ENCODE measurements at places on chromosomes 6 and 20. TPM values are rescaled to one million over a fixed set of nuclear protein-coding genes. Genes with fewer than 3 reads are reported as not detected.

DNA sequence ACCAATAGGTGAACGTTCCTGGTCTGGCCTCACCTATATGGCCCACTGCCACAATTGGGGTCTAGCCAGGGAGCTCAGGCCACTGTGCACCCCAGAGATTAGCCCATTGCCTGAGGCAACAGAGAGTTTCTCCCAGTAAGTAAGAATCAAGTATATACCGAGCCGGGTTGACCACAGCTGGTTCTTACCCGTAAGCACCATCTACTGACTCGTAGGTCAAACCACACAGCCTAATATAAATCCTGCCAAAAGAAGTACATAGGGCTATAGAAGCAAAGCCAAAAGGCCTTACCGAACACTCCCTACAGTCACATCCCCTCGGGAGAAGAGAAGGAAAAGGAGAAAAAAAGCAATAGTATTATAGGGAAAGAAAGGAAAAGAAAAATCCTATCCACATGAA is 463.6 kb upstream of the GJE1 start:
- no peak for ATAC-seq

DNA sequence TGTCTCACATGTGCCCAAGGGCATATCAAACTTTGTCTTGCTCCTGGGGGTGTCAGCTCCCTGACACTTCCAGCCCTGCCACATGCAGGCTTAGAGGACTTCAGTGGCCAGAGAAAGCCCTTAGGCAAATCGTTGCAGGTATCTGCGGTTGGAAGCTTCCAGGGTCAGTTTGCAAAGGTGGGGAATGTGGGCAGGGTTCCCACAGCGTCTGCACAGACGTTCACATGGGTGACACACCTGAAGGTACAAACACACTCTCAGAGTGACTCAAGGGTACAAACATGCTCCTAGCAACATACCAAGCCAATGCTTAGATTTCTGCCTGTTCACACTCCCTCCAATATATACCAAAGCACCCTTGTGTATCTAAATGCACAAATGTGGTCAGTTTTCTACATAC is 30.0 kb downstream of the VSTM2L start:
- ATAC-seq: no peak

GRCh38 chr20:41230136-41230535 is 87.4 kb downstream of the ZHX3 start:
- no peak for ATAC-seq

Gene UTRN
- total RNA-seq: 63.8 TPM

DNA sequence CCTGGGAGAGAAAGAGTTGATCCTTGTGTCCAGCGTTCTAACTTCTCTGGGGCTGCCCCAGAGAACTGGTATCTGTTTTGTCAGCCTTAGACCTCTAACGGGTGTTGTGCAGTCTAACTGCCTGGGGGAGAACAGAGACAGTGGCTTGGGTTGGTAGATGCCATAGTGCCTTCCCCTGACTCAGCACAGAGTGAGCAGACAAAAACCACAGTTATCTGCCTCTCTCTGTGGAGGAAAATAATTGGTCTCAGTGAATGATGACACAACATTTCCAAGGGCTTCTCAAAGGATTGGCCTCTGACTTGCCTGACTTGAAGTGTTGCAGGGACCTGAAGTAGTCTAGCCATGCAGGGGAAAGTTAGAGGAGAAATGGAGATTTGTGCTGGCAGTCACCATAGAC is 226.2 kb upstream of the MAN1A1 start:
- ATAC-seq: no peak

Gene CST1
- total RNA-seq: not detected

Gene ALDH5A1
- total RNA-seq: 0.05 TPM

Gene TGM2
- 0.59 TPM for total RNA-seq

DNA sequence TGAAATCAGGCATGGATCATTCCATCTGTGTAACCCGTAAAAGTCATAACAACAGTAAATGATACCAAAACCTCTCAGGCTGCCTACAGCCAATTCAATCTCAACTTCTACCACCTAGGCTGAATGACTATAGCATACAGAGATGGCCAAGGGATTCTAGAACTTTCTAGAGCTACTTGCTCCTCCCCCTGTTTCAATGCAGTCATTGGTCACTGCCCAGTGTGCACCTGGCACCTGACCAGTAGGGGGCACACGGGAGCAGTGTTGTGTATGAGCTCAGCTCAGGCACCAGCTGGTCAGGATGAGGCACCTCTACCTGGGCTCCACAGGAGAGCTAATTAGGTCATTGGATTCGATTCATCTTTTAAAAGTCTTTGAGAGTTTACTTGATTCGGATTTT is 86.2 kb downstream of the PLEKHG1 start:
- ATAC-seq: no peak

All from motor neuron (in vitro differentiated cells).